ENCODE measurements at places on chromosomes 2 and 18. TPM values are rescaled to one million over a fixed set of nuclear protein-coding genes. Genes with fewer than 3 reads are reported as not detected.

Gene CRACDL
- 0.40 TPM for polyA plus RNA-seq

Gene NRP2
- not detected for polyA plus RNA-seq

Gene MBP
- polyA plus RNA-seq: 297 TPM

Gene CCBE1
- polyA plus RNA-seq: 0.03 TPM

Gene KCNF1
- polyA plus RNA-seq: not detected

Gene LIPG
- polyA plus RNA-seq: not detected

Gene CFAP221
- polyA plus RNA-seq: not detected

Gene SKOR2
- not detected for polyA plus RNA-seq

Gene ABCG8
- polyA plus RNA-seq: not detected

- no peaks in the 10 kb centered on the region for H3K36me3 ChIP-seq
- H3K27ac ChIP-seq: peak overlapping the region; percentile 84
- DNase-seq: peak; percentile 59
- peak overlapping the region; percentile 87 for H3K4me3 ChIP-seq
Measured at GRCh38 chr2:227320305-227321094, 4.6 kb upstream of the MFF start.

- no peaks in the 10 kb centered on the region for H3K4me1 ChIP-seq
- H3K36me3 ChIP-seq: no peaks in the 10 kb centered on the region
- H3K4me3 ChIP-seq: no peak overlapping the region
Measured at GRCh38 chr18:56139372-56139771, 499.0 kb downstream of the TXNL1 start.

DNA sequence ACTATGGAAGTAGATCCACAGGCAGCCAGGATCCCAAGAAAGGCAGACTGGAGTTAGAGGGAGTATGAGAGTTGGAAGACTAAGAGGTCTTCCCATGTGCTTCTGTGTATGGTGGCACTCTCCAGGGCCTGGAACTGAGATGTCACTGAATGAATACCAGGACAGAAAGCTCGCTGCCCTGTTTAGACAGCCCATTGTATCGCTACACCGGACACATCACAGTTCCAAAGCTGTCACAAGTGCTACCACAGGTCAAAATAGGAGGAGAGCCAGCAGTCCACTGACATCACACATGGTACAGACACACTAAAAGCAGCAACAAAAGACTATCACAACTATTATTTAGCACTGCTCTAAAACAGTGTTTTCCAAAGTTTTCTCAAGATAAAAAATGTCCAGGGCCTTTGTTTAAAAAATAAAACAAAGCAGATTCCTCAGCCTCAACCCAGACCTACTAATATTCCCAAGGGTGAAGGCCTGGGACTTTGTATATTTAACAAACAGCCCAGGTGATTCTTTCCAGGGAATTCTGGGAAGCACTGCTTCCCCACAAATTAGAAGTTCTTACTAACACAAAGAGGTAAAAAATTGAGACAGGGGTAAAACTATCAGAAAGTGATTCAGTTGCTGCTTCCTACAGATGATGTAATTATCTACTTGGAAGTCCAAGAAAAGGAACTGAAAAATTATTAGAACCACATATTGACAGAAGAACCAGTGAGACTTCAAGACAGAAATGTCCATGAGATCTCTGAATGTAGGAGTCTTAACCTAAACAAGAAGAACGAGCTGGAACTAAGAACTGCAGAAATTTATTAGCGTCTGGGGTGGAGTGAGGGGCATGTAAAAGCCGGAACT lies 116.0 kb downstream of the DTNB start:
- H3K4me1 ChIP-seq: peaks cover 47% of the 10 kb centered on the region
- no peaks in the 10 kb centered on the region for H3K27me3 ChIP-seq
- peak overlapping the region; percentile 80 for H3K4me3 ChIP-seq
- H3K27ac ChIP-seq: peak overlapping the region; percentile 88
- H3K36me3 ChIP-seq: no peaks in the 10 kb centered on the region
- DNase-seq: no peak

DNA sequence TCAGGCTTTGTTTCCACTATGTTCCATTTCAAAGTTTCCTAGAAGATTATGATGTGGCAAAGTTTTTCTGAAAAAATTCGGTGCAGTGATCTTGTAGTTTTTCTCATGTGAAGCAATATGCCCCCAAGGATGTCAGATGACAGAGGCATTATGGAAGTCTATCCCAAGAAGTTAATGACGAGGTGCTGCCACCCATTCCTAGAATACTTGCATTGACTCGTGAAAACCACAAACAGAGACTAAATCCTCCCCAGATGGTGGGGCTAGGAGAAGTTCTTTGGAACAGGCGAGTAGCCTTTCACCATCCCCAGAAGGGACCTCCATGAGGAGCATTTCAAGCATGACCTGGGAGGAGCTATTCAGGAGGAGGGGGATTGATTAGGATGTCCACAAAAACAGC lies 40.2 kb upstream of the COPS8 start:
- peaks cover 3% of the 10 kb centered on the region for H3K36me3 ChIP-seq
- H3K4me1 ChIP-seq: no peaks in the 10 kb centered on the region
- DNase-seq: no peak
- no peak overlapping the region for H3K4me3 ChIP-seq
- peaks cover 2% of the 10 kb centered on the region for H3K27me3 ChIP-seq
- H3K27ac ChIP-seq: no peak overlapping the region

DNA sequence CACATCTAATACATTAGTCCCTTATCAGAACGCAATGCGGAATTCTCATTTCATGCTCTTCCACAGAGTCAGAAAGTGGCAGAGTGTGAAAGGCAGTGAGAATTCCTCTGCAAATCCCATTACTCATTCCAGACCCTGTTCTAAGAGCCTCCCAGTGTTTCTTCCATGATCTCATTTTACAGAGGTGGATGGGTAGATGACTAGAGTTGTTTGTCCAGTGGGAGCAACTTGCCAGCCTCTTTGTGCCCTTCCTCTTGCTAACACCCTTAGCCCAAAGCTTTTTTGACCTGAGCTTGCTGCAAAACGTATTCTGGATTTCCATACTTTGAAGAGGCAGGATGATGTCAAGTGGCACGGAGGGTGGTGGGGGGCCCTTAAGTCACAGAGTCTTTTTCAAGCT lies 467.7 kb upstream of the RGPD4 start:
- no peak for DNase-seq
- no peak overlapping the region for H3K4me3 ChIP-seq
- H3K27me3 ChIP-seq: no peaks in the 10 kb centered on the region
- H3K27ac ChIP-seq: no peak overlapping the region

DNA sequence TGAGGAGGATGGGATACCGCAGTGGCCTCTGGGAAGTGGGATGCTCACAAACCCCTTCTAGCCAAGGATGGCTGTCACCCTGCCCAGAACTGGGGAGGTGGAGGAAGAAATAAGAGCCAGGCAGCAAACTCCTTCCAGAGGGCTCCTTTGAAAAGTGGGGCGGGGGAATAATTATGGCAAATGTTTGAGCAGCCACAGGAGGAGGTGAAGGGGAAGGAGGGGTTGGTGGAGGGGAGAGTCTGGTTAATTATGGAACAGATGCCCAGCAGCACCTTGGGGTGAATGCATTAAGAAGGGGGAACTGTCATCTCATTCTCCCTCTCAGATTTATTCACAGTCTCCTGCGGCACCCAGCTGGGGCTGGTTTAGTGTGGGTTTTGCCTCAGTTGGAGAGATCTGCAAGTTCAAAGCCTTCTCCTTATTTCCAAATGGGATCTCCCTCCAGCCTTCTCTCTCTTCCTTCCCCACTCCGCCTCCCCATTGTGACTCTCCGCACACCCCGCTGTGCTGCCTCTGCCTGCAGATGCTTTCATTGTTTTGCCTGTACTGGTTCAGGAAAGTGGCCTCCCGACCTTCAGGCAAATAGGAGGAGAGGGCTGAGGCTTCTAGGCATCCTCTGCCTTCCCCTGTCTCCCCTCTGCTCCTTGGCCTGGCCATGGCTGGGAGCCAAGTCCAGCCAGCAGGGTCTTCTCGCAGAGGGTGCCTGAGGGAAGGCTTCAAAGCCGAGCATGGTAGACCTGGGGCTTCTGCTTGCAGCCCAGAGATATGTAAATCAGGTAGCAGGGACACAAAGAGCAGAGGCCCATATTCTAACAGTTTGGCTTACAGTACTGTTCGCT lies 457.2 kb upstream of the MEX3C start:
- peaks cover 2% of the 10 kb centered on the region for H3K27me3 ChIP-seq
- no peaks in the 10 kb centered on the region for H3K36me3 ChIP-seq
- H3K27ac ChIP-seq: no peak overlapping the region

DNA sequence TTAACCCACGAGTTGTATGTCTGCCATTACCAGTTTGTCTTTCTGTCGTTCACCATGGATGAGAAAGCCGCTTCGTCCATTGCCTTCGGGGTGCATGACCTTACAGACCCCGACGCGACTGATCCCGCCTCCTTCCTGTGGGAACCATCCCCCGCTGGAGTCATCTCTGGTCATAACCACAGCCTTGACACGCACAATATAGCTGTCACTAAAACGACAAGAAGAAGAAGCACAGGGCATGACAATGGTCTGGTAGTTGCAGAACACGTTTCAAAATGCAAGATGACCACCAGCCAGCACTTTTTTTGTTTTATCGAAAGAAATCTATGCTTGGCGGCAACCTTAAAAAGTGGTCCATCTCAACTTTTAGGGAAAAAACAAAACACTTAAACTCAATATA lies 87.7 kb downstream of the SPRED2 start:
- H3K4me3 ChIP-seq: no peak overlapping the region
- no peak overlapping the region for H3K27ac ChIP-seq
- no peak for DNase-seq
- H3K36me3 ChIP-seq: no peaks in the 10 kb centered on the region
- H3K27me3 ChIP-seq: peaks cover 4% of the 10 kb centered on the region
- H3K4me1 ChIP-seq: peaks cover 14% of the 10 kb centered on the region

DNA sequence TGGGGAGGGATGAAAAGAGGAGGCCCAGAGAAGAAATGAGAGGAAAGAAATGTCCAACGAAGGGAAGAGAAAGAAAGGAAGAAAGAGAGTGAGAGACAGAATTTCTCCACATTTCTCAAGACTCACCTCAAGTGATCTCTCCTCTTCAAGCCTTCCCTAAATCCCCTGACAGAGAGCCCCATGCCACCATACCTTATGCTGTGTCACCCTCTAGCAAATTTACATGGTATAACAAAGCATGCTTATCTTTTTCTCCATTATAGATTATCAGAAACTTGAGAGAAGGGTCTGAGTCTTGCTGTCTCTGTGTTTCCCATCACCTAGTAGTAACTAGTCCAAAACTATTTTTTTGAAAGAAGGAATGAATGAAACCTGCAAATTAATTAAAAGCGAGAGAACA lies 1208.4 kb downstream of the DPP10 start:
- no peaks in the 10 kb centered on the region for H3K36me3 ChIP-seq
- no peaks in the 10 kb centered on the region for H3K4me1 ChIP-seq
- peaks cover 3% of the 10 kb centered on the region for H3K27me3 ChIP-seq
- H3K27ac ChIP-seq: no peak overlapping the region
- no peak overlapping the region for H3K4me3 ChIP-seq

GRCh38 chr2:152573168-152573567 lies 144.1 kb downstream of the PRPF40A start:
- no peaks in the 10 kb centered on the region for H3K36me3 ChIP-seq
- peak overlapping the region; percentile 39 for H3K4me3 ChIP-seq
- peak overlapping the region; percentile 37 for H3K27ac ChIP-seq
- H3K27me3 ChIP-seq: peaks cover 7% of the 10 kb centered on the region
- peaks cover 29% of the 10 kb centered on the region for H3K4me1 ChIP-seq

- H3K27ac ChIP-seq: no peak overlapping the region
- H3K4me3 ChIP-seq: no peak overlapping the region
- H3K4me1 ChIP-seq: no peaks in the 10 kb centered on the region
- DNase-seq: no peak
Measured at GRCh38 chr2:204748286-204748685, 203.0 kb downstream of the PARD3B start.

DNA sequence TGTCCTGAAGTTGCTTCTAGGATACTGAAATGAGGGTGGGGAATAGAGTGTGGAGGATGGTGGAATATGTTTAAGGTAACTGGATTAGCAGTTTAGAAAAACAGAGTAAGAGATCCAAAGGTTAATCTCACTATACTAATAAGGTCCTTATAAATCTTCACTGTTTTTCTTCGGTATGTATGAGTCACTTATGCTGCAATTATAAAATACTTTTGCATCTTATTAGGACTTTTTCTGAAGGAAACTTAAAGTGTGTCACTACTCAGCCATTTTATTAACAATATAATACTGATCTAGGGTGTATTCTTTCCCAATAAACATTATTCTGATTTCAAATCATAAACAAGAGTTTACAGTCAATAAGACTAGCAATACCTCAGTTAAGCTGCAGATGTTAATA lies 182.3 kb downstream of the ZNF521 start:
- H3K36me3 ChIP-seq: peaks cover 2% of the 10 kb centered on the region
- H3K4me3 ChIP-seq: no peak overlapping the region
- DNase-seq: no peak
- H3K4me1 ChIP-seq: peaks cover 18% of the 10 kb centered on the region

DNA sequence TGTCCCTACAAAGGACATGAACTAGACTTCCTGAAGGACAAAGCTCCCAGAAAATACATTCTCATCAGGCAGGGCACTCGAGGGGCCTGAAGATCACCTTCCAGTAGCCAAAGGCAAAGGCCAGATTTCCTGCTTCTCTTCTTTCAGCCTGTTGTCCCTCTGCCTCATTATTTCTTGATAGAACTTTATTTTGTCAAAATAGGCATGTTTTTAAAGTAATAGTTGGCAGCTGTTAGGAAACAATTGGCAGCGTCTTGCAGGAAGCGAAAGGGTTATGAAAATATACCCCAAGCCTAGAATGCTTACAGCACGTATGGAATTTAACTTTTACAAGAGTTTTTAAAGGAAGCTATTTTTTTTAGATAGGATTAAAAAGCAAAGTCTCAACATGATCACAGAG lies 74.9 kb downstream of the LINC00305 start:
- H3K27me3 ChIP-seq: peaks cover 4% of the 10 kb centered on the region
- H3K4me3 ChIP-seq: no peak overlapping the region
- H3K36me3 ChIP-seq: no peaks in the 10 kb centered on the region
- H3K4me1 ChIP-seq: no peaks in the 10 kb centered on the region
- no peak for DNase-seq

DNA sequence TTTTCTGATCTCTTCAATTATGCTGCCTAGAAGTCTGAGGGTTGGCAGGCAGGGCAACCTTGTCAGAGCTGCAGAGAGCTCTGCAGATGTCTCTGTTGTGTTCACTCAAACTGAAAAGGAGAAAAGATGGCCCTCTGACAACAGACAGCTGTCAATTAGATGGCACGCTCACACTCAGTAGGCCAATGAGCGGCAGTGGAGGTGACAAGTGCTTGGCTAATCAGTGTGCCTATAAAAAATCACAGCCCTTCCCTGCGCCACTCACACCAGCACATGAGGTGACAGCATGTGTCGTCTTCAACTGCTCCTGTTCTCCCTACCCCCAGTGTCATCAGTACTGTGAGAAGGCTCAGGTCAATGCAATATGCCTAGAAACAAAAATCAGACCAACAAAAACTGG lies 203.9 kb downstream of the TCF4 start:
- H3K4me3 ChIP-seq: no peak overlapping the region
- no peaks in the 10 kb centered on the region for H3K27me3 ChIP-seq
- no peak overlapping the region for H3K27ac ChIP-seq
- H3K4me1 ChIP-seq: peaks cover 13% of the 10 kb centered on the region
- no peaks in the 10 kb centered on the region for H3K36me3 ChIP-seq

GRCh38 chr18:13241893-13242175 lies 23.3 kb downstream of the LDLRAD4 start:
- H3K27me3 ChIP-seq: no peaks in the 10 kb centered on the region
- no peaks in the 10 kb centered on the region for H3K36me3 ChIP-seq
- H3K4me3 ChIP-seq: no peak overlapping the region
- DNase-seq: no peak
- no peak overlapping the region for H3K27ac ChIP-seq

Measured in immature natural killer cell (primary cell).